Psoas muscle (tissue), 8 donors: ENCODE measurements at places on chromosomes 7 and 10. TPM values are rescaled to one million over a fixed set of nuclear protein-coding genes. Genes with fewer than 3 reads are reported as not detected.

GRCh38 chr10:49207113-49207512 lies 18.9 kb upstream of the TMEM273 start:
- no peak for DNase-seq

DNA sequence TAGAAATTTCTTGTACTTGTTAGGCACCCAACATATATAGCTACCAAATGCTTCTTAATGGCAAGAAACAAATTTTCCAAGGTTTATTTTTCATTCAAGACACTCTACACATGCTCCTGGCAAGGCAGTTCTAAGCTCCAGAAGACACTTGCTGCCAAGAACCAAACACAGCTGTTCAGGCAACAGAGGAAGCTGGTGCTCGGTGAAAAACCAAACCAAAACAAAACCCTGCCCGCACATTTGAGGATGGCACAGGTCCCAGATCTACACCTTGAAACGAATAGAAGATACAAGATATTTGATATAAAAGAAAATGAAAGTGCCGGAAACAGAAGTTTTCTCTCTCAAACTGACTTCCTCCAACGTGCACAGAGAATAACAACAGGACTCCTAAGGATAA lies 4.9 kb upstream of the DNTT start:
- no peak for DNase-seq

GRCh38 chr7:114691605-114692004 lies 230.3 kb upstream of the MDFIC start:
- DNase-seq, result no peak

DNA sequence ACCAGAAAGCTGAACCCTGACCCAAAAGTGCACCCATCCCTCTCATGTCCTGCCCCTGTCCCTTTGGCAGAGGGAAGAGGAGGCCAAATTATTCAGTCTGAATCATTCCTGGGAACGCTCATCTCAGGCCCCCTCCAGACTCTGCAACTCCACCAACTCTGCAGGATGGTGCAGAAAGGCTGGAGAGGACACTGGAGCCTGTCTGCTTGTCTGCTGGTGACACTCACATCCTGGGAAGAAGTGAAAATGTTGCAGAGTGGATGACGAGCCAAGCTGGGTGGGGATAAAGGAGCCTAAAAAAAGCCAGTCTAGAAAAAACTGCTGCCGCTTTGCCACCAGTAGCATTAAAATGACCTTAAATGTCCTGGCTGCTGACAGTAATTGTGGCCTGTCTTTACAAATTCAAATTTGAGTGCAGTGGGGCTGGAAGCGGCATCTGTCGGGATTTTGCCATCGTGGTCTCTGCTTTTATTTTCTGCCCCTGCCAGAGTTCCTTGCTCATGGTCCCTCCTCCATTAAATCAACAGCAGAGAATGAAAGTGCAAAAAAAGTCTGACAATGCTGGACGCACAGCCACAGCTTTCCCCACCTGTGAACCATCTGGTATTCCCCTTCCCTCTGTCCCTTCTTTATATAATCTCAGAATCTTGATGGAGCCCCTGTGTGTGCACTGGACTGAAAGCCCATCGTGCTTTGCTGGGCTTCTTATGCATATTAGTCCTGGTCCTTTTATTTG lies 63.9 kb downstream of the STK17A start:
- no peak for DNase-seq

GRCh38 chr7:80412842-80413241 lies 99.0 kb downstream of the GNAT3 start:
- DNase-seq, result no peak

DNA sequence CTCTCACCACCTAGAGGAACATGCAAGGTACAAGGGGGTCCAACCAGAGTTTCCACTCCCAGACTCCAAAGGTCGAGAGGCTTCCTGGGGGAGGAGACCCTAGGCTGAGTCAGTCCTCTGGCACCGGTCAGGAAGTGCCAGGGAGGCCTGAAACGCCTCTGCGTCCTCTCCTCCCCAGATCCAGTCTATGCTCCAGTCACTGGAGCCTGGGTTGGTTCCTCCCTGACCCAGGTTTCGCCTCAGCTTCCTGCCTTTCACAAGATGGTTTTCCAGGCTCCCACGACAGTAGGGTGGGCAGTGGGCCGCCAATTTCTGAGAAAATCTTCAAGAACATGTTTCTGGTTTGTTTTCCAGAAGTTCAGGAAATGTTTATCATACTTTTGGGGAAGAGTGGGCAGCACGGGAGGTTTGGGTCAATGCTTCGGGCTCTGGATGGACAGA lies 30.0 kb downstream of the DUSP5 start:
- DNase-seq, result no peak

- no peak for DNase-seq
These were observed 171.7 kb upstream of the FRMD4A start for GRCh38 chr10:14502431-14502830.

DNA sequence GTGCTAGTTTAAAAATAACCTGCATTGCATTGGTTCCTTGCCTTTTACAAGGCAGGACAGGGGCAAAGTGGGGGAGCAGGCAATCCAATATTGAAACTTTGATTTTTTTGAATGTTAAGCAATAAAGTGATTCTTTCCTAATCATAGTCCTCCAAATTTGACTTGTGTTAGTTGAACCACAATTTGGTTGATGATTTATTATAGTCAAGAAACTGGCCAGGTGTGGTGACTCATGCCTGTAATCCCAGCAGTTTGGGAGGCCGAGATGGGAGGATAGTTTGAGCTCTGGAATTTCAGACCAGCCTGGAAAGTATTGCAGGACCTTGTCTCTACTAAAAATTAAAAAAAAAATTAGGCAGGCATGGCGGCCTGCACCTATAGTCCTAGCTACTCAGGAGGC lies 27.9 kb upstream of the ABLIM1 start:
- DNase-seq, result no peak

DNA sequence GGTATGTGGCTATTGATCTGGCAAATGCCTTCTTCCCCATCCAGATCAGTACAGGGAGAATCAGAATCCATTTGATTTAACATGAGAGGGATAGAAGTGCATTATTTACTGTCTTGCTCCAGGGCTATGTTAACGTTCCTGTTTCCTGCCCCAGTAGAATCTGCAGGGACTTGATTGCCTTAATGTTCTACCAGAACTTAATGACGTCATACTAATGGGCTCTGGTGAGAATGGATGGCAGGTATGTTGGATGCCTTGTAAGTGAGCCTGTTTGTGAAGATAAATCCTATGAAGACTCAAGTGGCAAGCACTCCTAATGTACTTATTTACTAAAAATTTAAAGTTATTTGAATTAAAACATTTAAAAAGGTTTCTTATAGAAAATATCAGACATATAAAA lies 44.5 kb upstream of the CHCHD3 start:
- DNase-seq, result no peak

DNA sequence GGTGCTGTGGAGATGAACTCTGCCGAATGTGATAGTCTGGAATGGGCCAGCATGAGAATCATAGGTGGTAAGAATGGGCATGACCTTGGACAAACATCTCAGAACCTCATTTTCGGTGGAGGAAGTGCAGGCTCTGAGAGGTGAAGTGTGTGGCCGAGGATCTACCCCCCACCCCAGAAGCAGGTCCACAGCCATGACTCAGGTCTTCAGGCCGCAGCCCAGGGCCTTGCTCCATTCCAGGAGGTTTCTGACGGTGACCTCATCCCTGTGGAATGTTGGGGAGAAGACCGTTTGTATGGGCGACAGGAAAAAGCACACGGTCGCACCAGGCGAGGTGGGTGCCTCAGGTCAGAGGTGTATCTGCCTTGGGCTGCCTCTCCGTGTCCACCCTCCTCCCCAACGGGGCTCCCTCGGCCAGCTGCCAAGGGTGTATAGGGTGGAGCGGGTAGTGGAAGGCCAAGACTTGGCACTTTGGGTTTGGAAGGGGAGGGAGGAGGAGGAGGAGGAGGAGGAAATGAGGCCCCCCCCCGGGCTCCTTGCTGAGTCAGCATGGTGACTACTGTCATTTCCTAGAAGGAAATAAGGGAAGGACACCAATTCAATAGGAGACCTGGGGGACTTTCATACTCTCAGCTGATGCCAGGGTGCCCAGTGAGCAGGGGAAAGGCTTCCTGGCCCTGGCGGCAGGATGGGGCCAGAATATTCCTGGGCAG lies 168.0 kb upstream of the RHEB start:
- peak; percentile 74 for DNase-seq

- DNase-seq, result no peak
These were observed 7.5 kb downstream of the SFXN2 start for GRCh38 chr10:102721954-102722353.

DNA sequence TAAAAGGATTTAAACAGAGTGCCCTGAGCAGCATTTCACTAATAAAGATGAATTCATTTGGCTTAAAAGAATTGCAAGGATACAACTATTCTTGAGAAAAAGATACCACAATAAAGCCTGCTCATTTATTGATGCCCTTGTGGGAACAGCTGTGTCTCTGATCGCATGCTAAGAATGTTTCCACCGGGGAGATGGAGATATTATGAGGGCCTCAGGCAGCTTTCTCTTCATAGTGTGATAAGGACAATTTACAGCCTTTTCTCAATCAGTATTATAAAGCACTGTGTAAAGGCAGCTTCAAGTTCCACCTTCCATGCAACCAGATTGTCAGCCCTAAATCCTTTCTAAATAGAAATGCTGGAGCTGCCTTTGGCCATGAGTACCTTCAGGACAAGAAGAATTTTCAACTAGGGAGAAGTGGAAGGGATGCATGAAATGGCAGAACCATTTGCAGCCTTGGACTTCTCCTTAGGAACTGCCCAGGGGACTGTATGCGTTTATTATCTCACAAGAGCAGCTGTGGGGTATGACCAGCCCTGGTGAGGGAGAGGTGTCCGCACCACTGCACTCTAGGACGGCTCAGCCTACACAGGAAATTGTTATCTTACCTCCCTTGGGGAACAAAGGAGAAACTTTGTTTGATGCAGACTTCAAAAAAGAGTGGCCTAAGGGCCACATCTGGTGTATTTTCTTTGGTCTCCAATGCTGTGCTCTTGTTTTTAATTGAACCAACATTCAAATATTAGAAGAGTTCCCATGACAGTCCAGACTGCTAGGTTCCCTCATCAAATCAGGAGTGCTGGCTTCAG lies 116.9 kb upstream of the PCGF5 start:
- no peak for DNase-seq

DNA sequence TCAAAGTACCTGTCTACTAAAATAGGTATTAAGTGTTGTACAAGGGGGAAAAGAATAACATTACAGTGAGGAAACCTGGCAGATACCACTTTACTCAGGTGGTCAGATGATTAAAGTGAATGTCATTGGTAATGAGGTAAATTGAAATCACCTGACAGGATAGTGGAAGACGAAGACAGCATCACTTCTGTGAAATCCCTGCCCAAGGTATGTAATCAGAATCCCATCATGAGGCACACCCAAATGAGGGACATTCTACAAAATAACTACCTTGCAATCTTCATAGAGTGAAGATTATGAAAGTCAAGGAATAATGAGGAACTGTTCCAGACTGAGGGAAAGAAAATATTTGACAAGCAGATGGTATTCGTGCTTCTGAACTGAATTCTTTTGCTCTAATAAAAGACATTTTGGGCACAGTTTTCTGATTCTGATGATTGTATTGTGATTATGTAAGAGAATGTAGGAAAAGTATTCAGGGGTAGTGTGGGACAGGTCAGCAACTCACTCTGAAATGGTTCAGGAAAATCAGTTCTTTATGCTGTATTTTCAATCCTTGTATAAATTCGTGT lies 33.3 kb upstream of the ARMS2 start:
- DNase-seq, result no peak

GRCh38 chr10:75294866-75295701 lies 59.3 kb upstream of the COMTD1 start:
- DNase-seq, result peak; percentile 90

DNA sequence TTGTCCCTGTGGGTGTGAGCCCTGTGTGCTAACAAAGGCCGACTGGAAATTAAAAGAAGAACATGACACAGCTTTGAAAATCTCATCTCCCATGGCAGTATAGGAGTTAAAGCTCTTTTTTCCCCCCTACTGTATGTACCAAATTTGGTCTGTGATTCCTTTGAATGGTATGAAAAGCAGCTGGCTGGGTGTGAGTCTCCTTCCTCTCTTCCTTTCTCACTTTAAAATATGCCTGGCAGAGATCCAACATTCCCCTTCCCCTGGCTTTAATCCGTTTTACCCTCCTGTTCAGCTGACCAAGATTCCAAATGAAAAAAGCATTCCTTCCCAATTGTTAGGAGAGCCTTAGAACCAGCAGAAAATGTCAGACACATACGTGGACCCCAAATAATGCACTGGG lies 225.0 kb upstream of the CELF2 start:
- no peak for DNase-seq

- no peak for DNase-seq
These were observed 222.6 kb downstream of the TEX36 start for GRCh38 chr10:125460326-125460725.

DNA sequence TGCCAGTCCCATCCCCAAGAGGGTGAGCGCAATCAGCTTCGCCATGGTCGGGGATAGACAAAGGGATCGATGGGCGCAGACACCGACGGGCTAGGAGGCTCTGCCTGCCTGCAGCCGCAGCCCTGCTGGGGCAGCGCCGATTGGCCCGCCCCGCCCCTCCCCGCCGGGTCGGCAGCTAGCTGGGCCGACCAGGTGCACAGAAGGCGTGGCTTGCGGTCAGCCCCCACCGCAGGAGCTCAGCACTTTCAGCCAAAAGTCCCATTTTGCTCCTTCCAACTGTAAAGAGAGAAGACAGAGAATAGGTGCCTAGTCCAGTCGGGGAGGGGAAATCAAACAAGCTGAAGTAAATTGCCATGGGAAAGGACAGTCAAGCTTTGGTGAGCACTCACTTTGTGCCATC lies at the start of gene PON1:
PON1 (minus strand) TSS at position 102 of the 400 bp plus-strand sequence; CDS start at position 45, 57 bp downstream.
- DNase-seq, result no peak

DNA sequence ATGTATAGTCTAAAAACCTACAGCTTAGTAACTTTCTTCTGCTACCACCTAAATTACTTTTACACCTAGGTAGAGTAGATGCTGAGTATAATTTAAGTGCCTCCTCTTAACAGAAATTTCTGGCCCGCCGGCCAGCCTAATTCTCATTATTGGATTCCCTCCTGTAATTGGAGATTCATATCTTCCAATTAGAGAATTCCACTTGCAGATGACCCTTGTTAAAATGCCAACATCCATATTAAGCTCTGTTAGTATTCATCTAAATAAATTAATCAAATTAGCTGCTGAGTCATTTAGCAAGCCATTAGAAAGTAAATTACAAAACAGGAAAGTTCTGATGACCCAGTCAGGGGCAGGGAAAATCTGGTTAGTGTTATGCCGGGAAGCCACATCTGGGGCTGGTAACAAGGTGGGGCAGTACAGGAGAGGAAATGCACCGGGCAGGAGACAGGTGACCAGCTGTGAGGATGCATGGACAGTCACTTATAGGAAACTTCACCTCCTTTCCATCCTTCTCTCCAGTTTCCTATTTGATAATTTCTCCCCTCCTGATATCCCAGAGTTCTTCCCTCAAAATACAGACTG lies 82.8 kb downstream of the ORC5 start:
- DNase-seq, result no peak

- DNase-seq, result no peak
These were observed 7.1 kb downstream of the TBX20 start for GRCh38 chr7:35246819-35247218.

GRCh38 chr7:73682745-73683055 lies 553 bp downstream of the DNAJC30 start:
- DNase-seq, result no peak

The MALSU1 gene
- 65.2 TPM for polyA plus RNA-seq

The CPXM2 gene
- polyA plus RNA-seq, result 0.78 TPM

The SPDYE9 gene
- polyA plus RNA-seq, result not detected

The LLCFC1 gene
- not detected for polyA plus RNA-seq

The GPR15LG gene
- 0.15 TPM for polyA plus RNA-seq

The CC2D2B gene
- polyA plus RNA-seq, result 0.07 TPM

The RASSF4 gene
- 17.0 TPM for polyA plus RNA-seq

The OGDHL gene
- polyA plus RNA-seq, result not detected

The HOXA2 gene
- 0.23 TPM for polyA plus RNA-seq

The AQP1 gene
- 75.0 TPM for polyA plus RNA-seq

The TMEM139 gene
- polyA plus RNA-seq, result 0.04 TPM
